ENCODE measurements at places on chromosomes 5 and 9.
A peak's percentile ranks its signal among the peaks of the same experiment; 100 is the strongest.

DNA sequence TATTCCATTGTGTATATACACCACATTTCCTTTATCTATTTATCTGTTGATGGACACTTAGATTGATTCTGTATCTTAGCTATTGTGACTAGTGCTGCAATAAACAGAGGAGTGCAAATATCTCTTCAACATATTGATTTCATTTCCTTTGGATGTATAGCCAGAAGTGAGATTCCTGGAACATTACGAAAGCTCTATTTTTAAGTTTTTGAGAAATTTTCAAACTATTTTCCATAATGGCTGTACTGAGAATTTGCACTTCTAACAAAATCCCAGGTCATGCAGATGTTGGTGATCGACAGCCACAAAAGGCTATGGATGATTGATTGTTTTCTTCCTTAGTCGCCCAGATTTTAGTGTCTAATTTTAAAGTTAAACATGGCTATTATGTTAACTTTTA lies 132.7 kb upstream of the MTAP start:
- DNase-seq, result no peak

DNA sequence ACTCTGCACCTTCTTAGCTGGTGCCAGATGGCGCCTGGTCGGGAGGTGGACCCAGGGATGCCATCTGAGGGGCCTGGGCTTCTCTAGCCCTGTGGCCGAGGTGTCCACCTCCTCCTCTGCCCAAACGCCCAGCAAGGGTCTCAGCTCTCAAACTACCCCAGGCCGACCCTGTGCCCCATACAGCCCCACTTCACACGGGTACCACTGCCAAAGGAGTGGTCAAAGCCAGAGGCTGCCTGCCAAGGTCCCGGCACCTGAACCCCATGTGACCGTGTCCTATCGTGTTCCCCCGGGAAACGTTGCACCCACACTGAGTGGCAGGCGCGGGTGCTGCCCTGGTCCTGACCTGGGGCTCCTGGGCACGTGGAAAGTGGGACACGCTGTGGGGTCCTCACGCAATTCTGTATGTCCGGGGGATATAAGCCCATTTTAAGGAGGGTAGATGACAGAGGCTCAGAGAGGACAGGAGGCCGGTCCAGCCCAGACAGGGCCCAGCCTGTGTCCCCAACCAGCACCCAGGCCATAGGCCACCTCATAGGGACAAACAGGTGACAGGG lies 1.9 kb downstream of the ENTPD8 start:
- DNase-seq, result no peak

- DNase-seq, result no peak
These were observed 11.7 kb downstream of the RICTOR start for GRCh38 chr5:39062530-39062929.

DNA sequence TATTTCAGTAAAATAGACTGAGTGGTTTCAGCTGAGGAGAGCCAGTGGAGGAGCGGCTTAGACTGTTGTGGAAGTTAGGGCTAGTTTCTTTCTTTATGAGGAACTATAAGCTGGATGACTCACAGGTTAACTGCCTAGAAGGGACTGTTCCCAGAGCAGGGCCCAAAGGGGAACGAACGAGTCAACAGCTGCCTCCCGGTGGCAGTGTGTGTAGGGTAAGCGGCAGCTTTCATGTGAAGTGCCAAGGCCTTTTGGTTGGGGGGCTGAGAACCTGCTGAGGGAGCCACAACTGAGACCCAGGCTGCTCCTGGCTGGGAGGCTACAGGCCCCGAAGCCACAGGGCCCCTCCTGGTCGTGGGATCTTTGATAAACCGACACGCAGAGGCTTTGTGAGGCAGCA lies 7.0 kb downstream of the SQSTM1 start:
- DNase-seq, result no peak

GRCh38 chr5:61313960-61314681 lies 17.9 kb upstream of the ZSWIM6 start:
- no peak for DNase-seq

DNA sequence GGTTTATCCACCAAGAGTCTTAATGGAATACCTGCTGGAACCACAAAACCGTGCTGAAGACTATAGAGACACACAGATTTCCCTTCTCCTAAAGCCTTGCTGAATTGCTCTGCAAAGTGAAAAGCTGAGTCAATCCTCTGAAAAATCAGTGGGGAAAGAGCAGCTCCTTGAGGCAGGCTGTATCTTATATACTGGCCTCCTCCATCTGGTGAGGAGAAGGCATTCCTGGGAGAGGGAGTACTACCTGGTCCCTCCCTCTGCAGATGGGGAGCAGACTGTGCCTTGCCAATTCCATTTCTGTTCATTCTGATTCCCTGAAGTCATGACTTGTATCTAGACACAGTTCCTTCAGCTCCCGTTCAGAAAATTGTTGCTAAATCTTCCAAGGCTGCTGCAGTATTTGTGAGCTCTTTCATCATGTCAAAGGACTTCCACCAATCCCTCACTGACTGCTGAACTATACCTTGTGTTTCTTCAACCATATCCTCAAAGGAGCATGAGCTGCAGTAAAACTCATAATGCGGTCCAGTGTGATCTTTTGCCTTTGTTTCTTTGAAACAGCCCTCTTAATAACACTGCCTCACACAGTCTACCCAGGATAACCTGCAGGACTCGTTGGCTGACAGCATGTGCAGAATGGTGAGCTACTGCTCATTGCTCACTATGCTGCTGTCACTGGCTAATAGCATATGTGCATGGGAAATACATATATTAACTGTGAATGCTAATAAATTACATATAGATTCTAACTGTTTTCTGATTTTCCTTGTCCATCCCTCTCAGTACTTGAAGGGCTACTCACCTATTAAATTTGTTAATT lies 84.5 kb downstream of the FOXD1 start:
- DNase-seq, result no peak

DNA sequence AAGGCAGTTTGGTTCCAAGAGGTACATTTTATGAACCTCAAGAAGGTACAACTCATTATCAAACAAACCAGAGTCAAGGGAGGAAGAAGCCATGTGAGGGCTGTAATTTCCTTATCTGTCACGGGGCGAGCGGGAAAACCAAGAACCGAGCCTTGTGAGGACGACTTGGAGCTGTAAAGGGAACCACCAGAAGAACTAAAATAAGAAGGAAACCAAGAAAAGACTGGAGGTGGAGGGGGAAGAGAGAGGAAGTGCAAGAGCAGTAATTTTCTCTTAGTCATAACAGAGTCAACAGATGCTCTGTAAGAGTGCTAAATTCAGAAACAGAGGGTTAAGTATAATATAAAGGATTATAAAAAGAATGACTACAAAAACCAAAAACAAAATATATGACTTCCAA lies 127.1 kb downstream of the DIRAS2 start:
- no peak for DNase-seq

DNA sequence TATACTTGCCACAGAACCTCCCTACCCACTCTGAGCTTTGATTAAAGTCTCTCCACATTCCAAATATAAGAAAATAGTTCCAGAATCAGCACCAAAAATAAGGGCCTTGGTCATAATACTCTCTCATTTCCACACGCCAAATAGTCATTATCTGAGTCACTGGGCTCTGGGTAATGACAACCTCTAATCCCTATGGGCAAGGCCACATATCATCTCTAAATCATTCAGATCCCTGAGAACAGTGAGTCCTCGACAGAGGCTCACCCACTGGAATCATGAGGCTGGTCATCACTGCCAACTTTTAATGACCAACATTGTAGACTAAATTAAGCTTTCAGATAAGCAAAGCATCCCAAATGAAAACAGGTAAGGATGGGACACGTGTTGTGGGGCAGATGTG lies 28.1 kb downstream of the FAM114A2 start:
- no peak for DNase-seq

DNA sequence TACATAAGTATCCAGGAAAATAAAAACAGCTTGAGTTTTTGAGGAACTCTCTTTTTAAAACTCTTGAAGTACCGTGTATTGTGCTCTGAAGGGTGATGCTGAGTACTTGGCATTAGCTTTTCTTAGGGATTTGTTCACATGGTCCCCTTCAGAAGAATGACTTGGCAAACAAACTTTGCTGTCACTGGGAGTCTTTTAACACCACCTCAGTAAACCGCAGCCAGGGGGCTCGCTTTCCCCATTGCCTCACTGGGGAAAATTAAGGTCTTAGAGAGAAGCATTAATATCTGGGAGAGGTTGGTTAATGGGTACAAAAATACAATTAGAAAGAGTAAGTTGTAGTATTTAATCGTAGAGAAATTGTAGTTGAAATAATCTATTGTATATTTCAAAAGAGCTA lies 105.9 kb upstream of the DAP start:
- no peak for DNase-seq

DNA sequence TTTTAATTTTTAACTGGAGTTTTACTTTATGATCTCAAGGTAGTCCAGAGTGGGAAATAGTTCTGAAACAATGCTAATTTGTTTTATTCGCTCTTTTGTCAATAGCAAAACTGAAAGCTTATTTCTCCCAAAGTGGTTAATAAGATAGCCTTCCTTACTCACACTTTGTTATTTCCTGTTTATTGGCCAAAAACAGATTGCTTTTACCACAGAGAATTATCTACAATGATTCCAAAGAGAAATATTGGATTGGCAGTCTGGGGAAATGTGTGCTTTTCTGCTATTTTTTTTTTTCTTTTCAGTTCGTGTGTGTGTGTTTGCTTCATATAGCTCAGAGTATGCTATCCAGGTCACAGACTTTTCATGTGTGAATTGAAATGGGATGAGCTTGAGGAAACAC lies 756.7 kb upstream of the RGMB start:
- no peak for DNase-seq

DNA sequence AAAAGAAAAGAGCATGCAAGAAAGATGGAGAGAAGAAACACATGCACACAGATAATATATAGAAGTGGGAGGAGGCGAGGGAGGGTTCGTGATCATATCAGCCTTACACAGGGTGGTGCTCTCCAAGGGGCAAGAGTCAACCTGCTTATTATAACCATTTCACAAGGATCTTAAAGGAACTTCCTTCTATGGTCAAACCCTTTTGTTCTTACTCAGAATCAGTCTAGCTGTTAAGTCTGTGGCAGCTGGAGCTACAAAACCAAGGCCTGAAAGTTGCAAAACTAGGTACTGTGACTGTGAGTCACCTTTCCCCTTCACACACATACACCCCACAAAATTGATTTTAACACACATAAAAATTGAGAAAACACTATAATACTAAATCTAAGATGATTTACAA lies 18.5 kb upstream of the ERMP1 start:
- DNase-seq, result peak; percentile 40

- no peak for DNase-seq
These were observed 98.0 kb upstream of the PITX1 start for GRCh38 chr5:135131801-135132680.

- DNase-seq, result no peak
These were observed 37.5 kb downstream of the SPRY4 start for GRCh38 chr5:142287096-142287972.

GRCh38 chr9:73020877-73021276 lies 68.0 kb upstream of the ALDH1A1 start:
- no peak for DNase-seq

GRCh38 chr5:68962757-68963484 lies 130.9 kb upstream of the SLC30A5 start:
- peak; percentile 2 for DNase-seq

- DNase-seq, result no peak
These were observed 63.3 kb upstream of the ZFAND5 start for GRCh38 chr9:72428329-72428728.

DNA sequence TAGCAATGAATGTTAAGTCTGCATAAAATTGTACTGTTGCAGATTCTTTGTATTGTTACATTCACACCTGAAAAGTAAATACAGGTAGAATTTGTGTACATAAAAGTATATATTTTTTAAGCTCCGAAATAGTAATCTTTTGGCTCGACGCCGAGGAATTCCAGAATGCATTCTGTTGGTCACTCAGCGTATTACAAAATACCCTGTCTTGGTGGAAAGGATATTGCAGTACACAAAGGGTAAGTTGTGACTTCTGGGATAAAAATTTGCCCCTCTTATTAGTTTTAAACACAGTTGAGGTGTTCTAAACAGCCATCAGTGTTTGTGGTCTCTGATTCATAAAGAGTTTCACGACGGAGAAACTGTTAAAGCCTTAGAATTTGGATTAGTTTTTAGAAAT lies 257.6 kb downstream of the ARHGEF28 start:
- DNase-seq, result no peak

DNA sequence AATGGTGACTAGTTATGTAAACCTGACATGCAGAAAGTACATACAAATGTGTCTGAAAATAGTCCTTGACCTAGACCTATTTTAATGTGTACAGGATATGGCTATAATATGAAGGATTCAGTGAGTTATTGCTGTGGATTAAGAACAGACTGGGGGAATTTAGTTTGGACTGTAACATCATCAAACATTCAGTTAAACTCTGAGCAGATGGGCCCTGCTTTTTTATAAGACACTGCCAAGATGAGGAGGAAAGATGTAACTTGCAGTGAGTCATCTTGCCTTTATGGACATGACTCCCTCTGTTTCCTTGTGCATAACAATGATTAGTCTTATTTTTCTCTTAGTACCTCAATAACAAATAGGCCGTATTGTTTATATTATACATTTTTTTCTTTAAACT lies 12.2 kb downstream of the PPP3R2 start:
- DNase-seq, result no peak

DNA sequence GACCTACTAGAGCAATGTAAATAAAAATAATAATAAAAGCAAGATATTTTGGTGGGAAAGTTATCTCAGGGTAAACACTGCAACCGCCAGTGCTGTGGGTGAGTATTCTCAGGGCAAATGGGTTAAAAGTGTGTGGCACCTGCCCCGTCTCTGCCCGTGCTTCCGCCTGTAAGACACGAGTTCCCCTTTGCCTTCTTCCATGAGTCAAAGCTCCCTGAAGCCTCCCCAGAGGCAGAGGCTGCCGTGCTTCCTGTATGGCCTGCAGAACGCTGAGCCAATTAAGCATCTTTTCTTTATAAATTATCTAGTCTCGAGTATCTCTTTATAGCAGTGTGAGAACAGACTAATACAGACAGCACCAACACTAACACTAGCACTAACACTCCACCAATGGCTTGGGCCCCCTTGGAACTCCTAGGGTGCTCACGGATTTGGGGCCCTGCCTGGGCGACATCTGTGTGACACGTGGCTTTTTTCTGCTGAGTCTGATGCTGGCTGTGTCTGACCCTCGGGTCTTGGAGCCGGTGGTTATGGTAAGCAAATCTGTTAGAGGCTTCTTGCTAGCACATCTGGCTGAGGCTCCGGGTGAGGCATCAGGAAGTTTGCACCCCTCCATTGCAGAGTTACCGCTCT lies 10.6 kb downstream of the PLEKHG4B start:
- no peak for DNase-seq

- DNase-seq, result peak; percentile 51
These were observed 503 bp downstream of the SEMA4D start for GRCh38 chr9:89497257-89497963.

- DNase-seq, result no peak
These were observed 45.4 kb downstream of the TAF11L14 start for GRCh38 chr5:17679597-17680203.

Data from CD4-positive, alpha-beta T cell treated with Interleukin-12 subunit alpha and Interleukin-12 subunit beta, for 1 hour (primary cell).